ENCODE measurements at places on chromosomes 1 and 21. TPM values are rescaled to one million over a fixed set of nuclear protein-coding genes. Genes with fewer than 3 reads are reported as not detected.

DNA sequence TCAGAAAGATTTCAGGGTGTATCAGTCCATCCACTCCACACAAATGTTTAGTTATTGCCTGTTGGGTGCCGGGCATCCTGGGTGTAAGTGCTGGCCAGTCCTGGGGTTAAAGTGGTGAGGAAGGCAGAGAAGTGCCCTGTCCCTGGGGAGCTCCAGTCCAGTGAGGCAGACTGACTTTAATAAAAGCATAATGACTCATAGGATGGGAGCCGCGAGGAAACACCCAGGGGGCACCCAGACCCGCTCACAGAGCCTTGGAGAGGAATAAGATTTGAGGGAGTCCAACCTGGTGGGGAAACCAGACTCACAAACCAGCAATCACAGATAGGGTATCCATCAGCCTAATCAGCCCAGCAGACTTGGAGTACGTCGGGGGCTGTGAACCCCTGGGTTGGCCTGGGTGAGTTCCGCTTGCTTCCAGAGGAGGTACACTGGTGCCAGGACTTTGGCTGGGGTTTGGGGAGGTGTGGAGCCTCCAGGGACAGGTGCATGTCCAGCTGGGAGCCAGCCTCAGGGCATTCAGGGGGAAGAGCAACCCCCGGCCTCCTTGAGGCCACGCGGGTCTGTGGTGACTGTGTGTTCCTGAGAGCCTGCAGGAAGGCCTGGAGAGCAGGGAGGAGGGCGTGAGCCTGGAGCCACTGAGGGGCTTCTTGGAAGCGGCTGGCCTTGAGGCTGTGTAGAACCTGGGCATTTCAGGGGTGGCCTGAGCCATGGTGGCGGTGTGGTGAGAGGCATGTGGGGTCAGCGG lies 3.7 kb downstream of the PEAR1 start:
- no peak overlapping the region for H3K4me3 ChIP-seq
- no peak for DNase-seq
- no peaks in the 10 kb centered on the region for H3K36me3 ChIP-seq
- H3K27ac ChIP-seq: peak overlapping the region; percentile 39

- peaks cover 93% of the 10 kb centered on the region for H3K36me3 ChIP-seq
- H3K4me3 ChIP-seq: no peak overlapping the region
- H3K27me3 ChIP-seq: no peaks in the 10 kb centered on the region
Measured at GRCh38 chr1:169699707-169700106, 11.7 kb downstream of the SELL start.

DNA sequence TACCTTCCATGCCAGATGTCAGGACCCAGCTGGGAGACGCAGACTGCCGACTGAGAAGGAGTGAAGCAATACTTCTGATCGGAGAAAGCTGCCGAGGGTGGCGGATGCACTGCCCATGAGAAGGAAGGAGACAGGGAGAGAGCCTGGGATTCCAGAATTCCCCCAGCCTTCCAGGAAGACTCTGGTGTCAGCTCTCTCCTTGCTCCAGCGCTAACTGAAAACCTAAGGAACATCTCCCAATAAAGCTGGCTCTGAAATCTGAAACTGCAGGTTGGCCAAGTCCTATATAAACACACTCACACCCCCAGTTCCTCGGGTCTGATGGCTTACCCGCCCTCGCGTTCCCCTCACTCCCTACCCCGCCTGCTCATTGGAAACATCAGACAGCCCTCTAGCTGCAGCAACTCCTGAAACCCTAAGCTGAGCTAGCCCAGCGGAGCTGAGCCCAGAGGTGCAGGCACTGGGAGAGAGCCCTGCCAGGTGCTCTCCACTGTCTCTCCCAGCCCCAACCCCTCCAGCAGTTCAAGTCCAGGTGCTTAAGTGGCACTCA lies 52.3 kb downstream of the PLEKHA6 start:
- H3K4me1 ChIP-seq: no peaks in the 10 kb centered on the region
- H3K36me3 ChIP-seq: no peaks in the 10 kb centered on the region
- no peak overlapping the region for H3K27ac ChIP-seq
- DNase-seq: no peak
- H3K27me3 ChIP-seq: peaks cover 20% of the 10 kb centered on the region
- H3K4me3 ChIP-seq: no peak overlapping the region

GRCh38 chr1:107623431-107623830 lies 341.5 kb downstream of the VAV3 start:
- no peak for DNase-seq
- no peak overlapping the region for H3K4me3 ChIP-seq
- H3K36me3 ChIP-seq: no peaks in the 10 kb centered on the region
- no peaks in the 10 kb centered on the region for H3K27me3 ChIP-seq
- peaks cover 18% of the 10 kb centered on the region for H3K4me1 ChIP-seq

DNA sequence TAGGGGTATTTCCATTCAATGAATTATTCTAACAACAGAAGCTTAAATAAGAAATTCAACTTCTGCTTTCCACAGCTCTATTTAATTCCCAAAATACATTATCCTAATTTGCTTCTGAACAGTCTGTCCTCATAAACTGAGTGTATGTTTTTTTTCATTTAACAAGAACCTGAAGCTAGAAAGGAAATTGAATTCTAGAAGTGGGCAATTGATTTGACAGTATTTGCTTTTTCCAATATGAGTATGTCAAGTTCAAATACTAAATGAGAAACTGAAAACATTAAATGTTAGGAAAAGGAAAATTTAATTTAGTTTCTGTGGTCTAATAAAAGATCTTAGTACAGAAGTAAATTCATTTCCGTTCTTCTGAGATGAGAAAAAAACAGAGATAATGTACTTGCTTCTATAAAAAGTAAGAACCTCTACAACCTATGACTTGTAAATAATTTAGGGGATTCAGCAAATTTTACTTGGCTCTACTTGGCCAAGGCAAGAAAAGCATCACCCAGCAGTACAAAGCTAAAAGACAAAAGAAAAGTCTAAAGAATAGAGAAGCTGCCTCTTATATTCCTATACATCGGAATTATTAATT lies 31.1 kb downstream of the RAB3GAP2 start:
- no peak overlapping the region for H3K27ac ChIP-seq
- DNase-seq: no peak
- no peaks in the 10 kb centered on the region for H3K27me3 ChIP-seq

GRCh38 chr21:38284216-38284615 lies 27.4 kb downstream of the KCNJ15 start:
- no peak for DNase-seq
- no peaks in the 10 kb centered on the region for H3K27me3 ChIP-seq
- H3K27ac ChIP-seq: no peak overlapping the region
- no peaks in the 10 kb centered on the region for H3K36me3 ChIP-seq

GRCh38 chr21:37503848-37504467 lies 137.4 kb downstream of the DYRK1A start:
- H3K36me3 ChIP-seq: peaks cover 58% of the 10 kb centered on the region
- peaks cover 11% of the 10 kb centered on the region for H3K4me1 ChIP-seq
- no peak overlapping the region for H3K4me3 ChIP-seq
- H3K27me3 ChIP-seq: no peaks in the 10 kb centered on the region
- peak overlapping the region; percentile 27 for H3K27ac ChIP-seq

The RC3H1 gene
- total RNA-seq: 28.1 TPM

DNA sequence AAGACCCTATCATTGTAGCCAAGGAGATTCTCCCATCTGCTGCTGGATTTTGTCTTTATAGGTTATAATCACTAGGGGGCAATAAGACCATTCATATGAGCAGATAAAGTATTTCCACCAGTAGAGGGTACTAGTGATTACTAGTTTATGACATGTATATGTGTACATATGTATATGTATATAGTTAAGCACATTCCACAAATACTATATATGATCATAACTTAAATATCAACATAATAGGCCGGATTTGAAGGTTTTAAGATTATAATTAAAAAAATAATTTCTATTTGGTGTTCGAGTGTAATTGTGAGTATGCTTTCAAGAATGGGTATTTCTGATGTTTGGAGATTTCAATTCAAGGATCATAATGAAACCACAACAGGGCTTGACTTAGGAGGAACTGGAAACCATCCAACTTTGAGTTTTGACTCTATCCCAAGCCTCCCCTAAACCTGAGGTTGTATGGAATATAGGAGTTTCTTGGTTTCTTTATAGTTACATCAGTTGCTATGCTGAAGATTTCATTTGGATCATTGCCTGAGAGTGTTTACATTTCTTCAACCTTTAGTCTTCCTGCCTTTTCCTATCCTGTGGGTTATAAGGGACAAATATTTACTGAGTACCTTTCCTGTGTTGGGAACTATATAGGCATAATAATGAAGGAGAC lies 16.9 kb downstream of the TCEANC2 start:
- no peak for DNase-seq
- no peaks in the 10 kb centered on the region for H3K4me1 ChIP-seq
- no peaks in the 10 kb centered on the region for H3K27me3 ChIP-seq
- no peak overlapping the region for H3K27ac ChIP-seq
- H3K36me3 ChIP-seq: peaks cover 7% of the 10 kb centered on the region

The NPPB gene
- not detected for total RNA-seq

The RASAL2 gene
- not detected for total RNA-seq

GRCh38 chr21:29394051-29394450 lies 95.3 kb downstream of the BACH1 start:
- H3K27me3 ChIP-seq: no peaks in the 10 kb centered on the region
- no peaks in the 10 kb centered on the region for H3K4me1 ChIP-seq
- DNase-seq: no peak
- peaks cover 3% of the 10 kb centered on the region for H3K36me3 ChIP-seq
- H3K4me3 ChIP-seq: no peak overlapping the region

GRCh38 chr1:236311040-236311439 lies 29.3 kb upstream of the ERO1B start:
- no peak overlapping the region for H3K27ac ChIP-seq
- H3K4me1 ChIP-seq: no peaks in the 10 kb centered on the region
- no peaks in the 10 kb centered on the region for H3K36me3 ChIP-seq

DNA sequence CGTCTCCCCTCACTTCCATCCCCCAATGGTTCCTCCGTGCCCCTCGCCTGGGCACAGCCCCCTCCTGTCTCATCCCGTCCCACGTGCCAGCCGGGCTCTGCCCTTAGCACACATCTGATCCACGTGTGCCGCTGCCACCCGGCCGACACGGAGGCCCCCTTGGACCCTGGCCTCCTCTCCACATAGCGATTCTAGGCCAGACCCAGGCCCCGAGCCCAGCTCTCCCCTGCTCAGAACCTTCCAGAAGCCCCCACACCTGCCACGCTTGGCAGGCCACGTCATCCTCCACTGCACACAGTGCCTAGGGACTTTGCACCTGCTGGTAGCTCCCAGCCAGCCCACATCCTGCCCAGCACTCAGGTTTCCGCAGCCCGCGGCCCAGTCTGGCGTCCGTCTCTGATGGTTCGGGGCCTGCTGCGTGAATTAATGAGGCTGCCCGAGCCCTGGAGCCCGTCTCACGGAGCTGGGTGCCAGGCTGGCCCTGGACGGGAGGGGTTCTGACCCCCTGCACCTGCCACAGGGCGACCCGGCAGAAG lies 20.1 kb downstream of the PLCH2 start:
- H3K27ac ChIP-seq: peak overlapping the region; percentile 77
- H3K4me1 ChIP-seq: peaks cover 49% of the 10 kb centered on the region
- no peaks in the 10 kb centered on the region for H3K27me3 ChIP-seq
- peak; percentile 57 for DNase-seq
- H3K4me3 ChIP-seq: no peak overlapping the region
- no peaks in the 10 kb centered on the region for H3K36me3 ChIP-seq

- H3K27me3 ChIP-seq: no peaks in the 10 kb centered on the region
- H3K4me1 ChIP-seq: peaks cover 54% of the 10 kb centered on the region
- no peak overlapping the region for H3K27ac ChIP-seq
Measured at GRCh38 chr1:205595861-205596260, 36.0 kb downstream of the ELK4 start.

DNA sequence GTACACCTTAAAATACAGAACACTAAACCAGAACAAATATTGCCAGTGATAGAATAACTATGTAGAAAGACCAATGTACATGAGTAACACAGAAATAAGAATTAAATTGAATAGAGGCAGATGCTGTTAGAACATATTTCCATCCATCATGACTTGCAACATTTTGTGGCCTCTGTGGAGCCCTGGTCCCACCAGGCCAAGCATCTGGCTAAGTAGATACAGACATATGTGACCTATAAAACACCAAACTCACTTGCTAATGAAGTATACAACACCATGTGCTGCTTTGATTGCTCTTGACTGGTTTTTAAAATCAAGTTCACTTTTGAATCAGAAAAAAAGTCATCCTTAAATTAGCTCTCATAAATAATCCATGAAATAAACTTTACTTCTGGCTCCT lies 20.5 kb downstream of the SLC19A2 start:
- no peak overlapping the region for H3K27ac ChIP-seq
- H3K4me1 ChIP-seq: peaks cover 14% of the 10 kb centered on the region
- H3K4me3 ChIP-seq: no peak overlapping the region
- no peaks in the 10 kb centered on the region for H3K27me3 ChIP-seq
- H3K36me3 ChIP-seq: peaks cover 7% of the 10 kb centered on the region

DNA sequence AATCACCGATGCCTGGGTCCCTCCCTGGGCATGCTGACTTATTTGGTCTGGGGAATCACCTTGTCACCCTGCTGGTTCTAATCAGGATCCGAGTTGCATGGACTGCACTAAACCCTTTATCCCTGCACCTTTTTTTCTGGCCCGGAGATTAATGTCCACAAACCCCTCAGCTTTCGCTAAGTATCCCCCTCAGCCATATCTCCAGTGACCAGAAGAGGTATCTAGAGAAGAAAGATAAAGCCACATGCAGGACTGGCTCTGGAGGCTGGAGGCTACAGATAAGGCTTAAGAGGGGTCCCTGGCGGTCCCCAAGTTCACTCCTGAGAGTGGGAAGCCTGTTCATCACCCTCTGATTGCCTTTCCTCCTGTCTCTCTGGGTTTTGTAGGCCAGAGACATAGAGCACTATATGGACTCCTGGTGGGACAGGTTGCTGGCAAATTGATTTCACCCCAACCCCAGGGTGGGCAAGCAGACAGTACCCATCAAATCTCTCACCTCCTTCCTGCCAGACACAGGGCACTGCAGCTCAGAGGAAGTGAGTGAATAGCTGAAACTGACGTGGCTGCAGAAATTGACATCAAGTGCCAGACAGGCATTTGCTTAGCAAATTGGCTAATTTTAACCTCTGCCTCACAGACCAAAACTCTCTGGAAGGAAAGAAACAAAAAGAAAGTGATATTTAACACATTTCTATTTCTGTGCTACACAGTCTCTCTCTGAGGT lies 38.8 kb downstream of the HMGB4 start:
- no peaks in the 10 kb centered on the region for H3K4me1 ChIP-seq
- H3K27me3 ChIP-seq: peaks cover 9% of the 10 kb centered on the region
- H3K36me3 ChIP-seq: no peaks in the 10 kb centered on the region
- DNase-seq: no peak

DNA sequence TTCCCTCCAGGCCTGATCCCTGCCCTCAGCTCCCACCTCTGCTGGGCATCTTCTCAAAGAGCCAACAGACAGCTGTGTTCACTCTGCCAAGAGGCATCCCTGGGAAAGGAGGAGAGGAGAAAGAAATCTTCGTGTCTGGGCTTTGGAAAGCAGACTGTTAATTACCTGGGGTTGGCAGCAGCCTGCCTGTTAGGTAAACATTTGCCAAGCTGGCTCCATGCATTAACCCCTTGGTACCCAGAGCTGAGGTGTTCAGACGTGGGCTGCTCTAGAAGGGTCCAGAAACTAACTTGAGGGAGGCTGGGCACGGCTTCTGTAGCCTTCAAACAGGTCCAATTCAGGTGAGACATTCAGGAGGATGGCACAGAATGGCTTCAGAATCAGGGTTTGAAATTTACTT lies 8.7 kb upstream of the EXTL1 start:
- H3K36me3 ChIP-seq: no peaks in the 10 kb centered on the region
- peaks cover 9% of the 10 kb centered on the region for H3K4me1 ChIP-seq
- H3K27me3 ChIP-seq: peaks cover 8% of the 10 kb centered on the region
- H3K27ac ChIP-seq: no peak overlapping the region

The OR2M3 gene
- total RNA-seq: not detected

- no peak for DNase-seq
- H3K27me3 ChIP-seq: peaks cover 3% of the 10 kb centered on the region
- no peaks in the 10 kb centered on the region for H3K36me3 ChIP-seq
- H3K4me1 ChIP-seq: no peaks in the 10 kb centered on the region
- no peak overlapping the region for H3K4me3 ChIP-seq
Measured at GRCh38 chr1:204927673-204928641, 57.3 kb downstream of the NFASC start.
